ENCODE measurements at places on chromosomes 5 and 9. TPM values are rescaled to one million over a fixed set of nuclear protein-coding genes. Genes with fewer than 3 reads are reported as not detected.

The ADCY2 gene
- 52.0 TPM for total RNA-seq

The PRRX2 gene
- total RNA-seq = 4.4 TPM

The PHF19 gene
- 19.4 TPM for total RNA-seq

The ZNF366 gene
- total RNA-seq = not detected

The KCNV2 gene
- 1.2 TPM for total RNA-seq

The NKD2 gene
- 11.2 TPM for total RNA-seq

The S1PR3 gene
- total RNA-seq = 86.8 TPM

The ARHGEF28 gene
- 0.61 TPM for total RNA-seq

The INSL4 gene
- not detected for total RNA-seq

The RGS14 gene
- 14.2 TPM for total RNA-seq
